ENCODE measurements at places on chromosomes 12 and 14.

DNA sequence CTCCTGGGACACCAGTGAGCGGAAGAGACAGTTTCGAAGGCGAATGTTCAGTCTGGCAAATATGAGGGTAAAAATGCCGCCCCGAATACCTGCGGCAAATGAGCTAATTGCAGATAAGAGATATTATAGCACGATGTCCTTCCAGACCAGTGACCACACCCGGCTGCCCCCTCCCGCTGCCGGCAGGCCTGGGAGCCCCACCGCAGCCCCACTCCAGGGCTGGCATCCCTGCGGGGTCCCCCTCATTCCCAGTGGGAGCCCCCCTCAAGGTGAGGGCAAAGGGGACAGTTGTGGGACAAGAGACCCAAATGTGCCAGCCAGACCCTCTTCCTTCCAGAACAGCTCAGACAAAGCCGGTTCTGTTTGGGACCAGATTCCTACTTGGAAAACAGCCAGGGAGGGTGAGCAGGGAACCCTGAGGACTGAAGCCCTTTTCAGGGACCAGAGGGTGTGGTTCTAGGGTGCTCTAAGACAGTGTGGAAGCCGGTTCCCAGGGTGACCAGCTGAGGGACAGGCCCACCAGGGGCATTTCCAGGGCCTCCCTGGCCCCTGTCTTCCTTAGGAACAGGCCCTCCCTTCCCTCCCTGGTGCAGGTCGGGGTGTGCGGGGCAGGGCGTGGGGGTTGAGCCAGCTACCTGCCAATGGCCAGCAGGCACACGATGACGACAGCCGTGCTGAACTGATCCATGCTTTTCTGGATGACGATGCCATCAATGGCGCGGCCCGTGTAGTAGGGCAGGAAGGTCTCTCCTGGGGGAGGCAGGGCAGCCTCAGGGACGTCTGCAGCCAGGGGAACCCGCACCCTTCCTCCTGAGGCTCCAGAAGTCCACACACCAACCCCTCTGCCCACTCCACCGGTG, 16.2 kb downstream of the ABCB9 start:
- no peak for DNase-seq

- DNase-seq, result peak; percentile 23
Measured at GRCh38 chr12:124771462-124772288, 92.0 kb downstream of the SCARB1 start.

- no peak for DNase-seq
Measured at GRCh38 chr14:67580336-67581171, 19.5 kb downstream of the PIGH start.

DNA sequence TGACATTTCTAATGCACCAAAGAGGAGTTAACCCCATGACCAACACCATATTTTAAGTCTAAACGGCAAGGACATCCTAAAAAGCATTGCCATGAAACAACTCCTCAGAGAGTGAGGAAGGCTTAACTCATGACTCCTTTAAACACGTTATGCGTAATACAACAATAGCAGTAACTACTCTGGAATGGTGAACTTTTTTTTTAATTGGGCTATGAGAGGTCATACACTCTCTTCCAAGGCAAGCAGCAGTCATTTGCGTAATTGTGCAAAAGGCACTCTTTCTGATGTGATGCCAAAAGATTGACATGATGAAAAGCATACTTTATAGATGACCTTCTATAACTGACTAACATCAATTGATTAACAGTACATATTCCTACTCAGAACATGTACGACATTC, 39.4 kb downstream of the RHOJ start:
- no peak for DNase-seq

DNA sequence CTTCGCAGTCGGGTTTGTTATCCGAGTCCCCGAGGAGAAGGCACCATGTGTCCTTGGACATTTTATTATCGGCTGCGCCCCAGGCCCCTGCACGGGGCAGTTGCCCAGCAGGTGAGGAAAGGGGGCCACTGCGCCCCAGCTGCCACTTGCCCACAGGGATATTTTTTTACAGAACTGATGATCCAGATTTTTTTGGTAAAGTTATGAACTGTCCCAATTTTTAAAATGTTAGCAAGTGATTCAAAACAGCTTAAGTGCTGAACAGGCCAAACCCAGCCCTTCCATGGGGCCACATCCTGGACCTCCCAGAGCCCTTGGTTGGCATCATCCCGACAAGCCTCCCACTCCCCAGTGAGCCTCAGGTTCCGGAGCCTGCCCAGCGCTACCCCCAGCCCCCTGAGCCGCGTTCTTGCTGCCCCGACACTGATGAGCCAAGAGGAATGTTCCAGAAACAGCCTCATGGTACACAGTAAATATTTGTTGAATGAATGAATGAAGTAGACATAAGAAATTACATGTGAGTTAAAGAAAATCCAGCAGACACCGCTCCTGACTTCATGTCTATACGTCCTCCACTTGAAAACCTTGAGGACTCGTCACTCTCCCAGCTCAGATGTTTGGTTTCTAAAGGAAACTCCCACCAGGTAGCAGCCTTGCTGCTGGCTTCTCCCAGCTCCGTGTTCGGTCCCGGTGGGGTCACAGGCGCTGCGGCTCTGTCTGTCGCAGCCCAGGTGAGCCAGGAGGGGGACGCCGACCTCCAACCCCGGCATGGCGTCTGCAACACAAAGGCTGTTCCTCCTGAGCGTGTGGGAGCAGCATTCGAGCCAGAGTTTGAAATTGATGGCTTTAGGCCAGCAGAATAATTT, 88.5 kb downstream of the ADGRD1 start:
- DNase-seq, result no peak

GRCh38 chr14:33556382-33557121, 394.3 kb downstream of the EGLN3 start:
- no peak for DNase-seq

- no peak for DNase-seq
Measured at GRCh38 chr12:131061041-131061806, 107.5 kb downstream of the ADGRD1 start.

GRCh38 chr14:32813401-32813800, 125.3 kb upstream of the NPAS3 start:
- no peak for DNase-seq

DNA sequence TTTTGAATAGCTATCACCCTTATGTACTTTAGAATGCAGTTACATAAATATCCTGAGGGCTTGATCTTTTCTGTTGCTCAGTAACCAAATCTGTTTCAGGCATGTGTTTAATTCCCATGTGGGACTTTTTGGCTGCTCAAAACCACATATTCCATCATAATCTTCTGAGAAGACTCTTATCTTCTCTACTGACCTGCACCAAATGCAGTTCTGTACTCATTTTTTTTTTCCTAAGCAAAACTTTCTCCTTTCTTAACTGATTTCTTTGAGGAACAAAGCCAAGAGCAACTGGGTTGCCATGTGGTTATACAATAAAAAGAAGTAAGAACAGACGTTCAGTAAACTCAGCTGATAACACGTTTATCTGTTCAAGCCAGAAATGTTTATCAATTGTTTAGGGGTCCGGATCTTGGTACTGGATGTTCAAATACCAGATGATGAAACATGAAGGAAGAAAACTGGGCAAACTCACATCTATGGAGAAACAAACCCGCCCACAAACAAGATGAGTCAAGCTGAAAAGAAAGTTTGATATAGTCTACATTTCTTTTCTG, 50.1 kb downstream of the TMEM132C start:
- no peak for DNase-seq

GRCh38 chr12:115988212-115988611, 289.3 kb downstream of the MED13L start:
- no peak for DNase-seq

DNA sequence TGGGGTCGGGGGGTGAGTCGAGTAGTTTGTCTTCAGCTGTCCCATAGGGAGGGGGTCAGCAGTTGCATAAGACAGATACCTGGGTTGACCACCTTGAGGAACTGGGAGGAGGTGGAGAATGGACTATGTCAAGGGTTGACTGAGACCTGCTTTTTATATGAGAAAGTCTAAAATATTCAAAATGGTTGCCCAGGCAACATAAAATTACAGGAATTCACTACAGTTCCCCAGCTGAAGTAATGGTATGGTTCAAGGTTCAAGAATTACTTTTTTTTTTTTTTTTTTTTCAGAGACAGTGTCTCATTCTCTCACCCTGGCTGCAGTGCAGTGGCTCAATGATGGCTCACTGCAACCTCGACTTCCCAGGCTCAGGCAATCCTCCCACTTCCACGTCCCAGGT, 5.1 kb upstream of the TCHP start:
- no peak for DNase-seq

DNA sequence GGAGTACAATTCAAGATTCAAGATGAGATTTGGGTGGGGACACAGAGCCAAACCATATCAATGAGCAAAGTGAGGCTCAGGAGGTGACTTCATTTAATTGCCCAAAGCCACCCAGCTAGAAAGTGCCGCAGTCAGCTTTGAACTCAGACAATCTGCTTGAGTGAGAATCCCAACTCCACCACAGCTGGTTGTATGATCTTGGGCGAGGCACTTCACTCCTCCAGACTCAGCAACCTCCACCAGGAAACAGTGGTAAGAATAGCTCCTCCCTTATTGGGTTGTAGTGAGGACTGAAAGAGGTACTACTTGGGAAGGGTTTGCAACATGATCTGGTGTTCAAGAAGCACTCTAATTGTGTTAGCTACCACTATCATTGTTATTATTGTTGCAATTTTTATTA, 129.2 kb upstream of the RFLNA start:
- no peak for DNase-seq

DNA sequence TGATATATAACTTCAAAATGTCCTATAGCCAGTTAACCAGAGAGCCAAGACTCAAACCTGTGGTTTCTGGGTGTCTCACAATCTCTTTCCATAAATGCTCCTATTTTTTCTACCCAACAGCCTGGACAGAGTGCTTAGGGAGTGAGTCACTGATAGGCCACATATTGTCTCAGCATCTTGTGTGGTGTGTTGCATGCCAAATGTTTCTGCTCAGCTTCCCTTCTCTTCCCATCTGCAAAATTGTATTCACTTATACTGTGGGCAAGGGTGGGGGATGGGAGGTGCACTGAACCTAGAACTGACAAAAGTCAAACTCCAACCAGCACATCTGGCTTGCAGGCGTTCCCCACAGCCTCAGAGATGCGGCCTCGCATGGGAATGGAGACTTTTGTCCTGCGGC, 123.3 kb downstream of the KCNA5 start:
- DNase-seq, result peak; percentile 45

- no peak for DNase-seq
Measured at GRCh38 chr12:27960821-27961220, 11.7 kb downstream of the PTHLH start.

DNA sequence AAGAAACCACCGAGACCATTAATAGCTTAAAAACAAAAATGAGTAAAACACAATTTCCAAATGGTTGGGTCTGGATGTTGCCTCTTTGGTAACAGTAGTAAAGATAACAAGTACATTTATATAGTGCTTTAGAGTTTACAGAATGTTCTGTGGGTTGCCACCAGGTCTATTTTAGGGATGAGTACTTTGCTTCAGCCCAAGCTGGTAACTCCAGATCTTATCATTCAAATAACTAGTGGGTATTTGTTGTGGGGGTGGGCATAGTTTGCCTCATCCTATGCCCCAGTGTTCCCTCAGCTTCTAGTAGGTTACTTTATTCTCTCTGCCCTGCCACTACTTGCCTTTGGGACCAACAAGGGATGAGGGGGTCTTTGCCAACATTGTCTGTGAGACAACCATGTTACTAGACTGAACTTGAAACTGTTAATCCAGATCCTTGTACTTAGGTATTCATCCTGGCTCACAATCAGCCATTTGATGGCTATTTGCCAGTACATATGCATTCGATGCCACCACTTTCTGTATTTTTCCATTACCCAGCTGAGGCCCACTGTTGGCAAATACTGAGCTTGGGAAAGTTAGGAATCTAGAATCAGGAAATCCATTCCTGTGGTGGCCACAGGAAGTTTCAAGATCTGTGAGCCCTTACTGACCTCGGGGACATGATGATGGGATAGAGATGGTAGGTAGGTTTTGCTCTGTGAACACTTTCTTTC, 17.6 kb upstream of the AKAP6 start:
- no peak for DNase-seq

- no peak for DNase-seq
Measured at GRCh38 chr14:33150666-33151428, 212.2 kb downstream of the NPAS3 start.

- no peak for DNase-seq
Measured at GRCh38 chr12:29882846-29883245, 99.1 kb upstream of the TMTC1 start.

DNA sequence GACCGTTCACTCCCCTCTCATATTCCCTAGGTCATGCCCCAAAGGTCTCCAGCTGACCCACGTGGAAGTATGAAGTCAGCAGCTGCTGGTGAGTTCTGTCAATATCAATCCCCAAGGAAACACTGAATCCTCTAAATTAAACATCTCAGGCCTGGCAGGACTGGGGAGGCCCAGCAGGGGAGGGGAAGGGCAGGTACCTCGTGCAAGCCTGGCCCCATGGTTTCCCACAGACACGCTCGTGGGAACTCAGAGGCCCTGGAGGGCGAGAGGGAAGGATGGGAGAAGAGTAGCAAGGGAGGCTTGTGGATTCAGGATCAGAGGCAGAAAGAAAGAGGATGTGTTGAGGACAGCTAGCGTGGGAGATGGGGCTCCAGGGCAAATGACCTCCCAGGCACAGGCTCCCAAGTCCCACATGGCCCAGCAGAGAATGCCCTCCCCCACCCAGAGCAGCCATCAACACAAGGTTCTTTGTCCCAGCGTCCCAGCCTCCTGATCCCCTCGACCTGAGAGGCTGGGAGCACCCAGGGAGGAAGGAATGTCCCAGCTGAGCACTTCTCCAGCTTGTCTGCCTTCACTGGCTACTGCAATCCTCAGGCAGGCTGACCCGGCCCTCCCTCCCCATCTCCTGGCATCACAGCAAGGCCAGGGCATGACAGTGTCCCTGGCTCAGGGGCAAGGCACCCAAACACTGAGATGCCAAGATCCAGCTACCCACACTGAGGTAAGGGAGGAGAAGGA, 20.1 kb upstream of the RPLP0 start:
- no peak for DNase-seq

- DNase-seq, result no peak
Measured at GRCh38 chr14:102917469-102918211, 4.8 kb upstream of the AMN start.

- no peak for DNase-seq
Measured at GRCh38 chr14:100818221-100818699, 7.7 kb upstream of the MEG3 start.

DNA sequence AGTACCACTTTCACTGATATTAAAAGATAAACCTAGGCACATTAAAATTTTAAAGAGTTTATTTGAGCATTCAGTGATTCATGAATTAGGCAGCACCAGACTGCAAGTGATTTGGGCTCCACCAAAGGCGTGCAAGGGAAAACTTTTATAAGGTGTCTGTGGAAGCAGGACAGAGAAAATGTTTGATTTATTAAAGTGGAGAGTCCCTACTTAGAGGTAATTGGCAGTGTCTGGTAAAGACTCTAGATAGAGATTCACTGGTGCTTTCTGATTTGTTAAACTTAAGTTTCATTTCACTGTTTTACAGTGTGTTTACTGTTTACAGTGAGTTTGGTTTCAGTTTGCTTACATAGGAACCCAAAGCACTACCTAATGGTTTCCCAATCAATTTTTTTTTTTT, 72.8 kb downstream of the ANKS1B start:
- DNase-seq, result no peak

DNA sequence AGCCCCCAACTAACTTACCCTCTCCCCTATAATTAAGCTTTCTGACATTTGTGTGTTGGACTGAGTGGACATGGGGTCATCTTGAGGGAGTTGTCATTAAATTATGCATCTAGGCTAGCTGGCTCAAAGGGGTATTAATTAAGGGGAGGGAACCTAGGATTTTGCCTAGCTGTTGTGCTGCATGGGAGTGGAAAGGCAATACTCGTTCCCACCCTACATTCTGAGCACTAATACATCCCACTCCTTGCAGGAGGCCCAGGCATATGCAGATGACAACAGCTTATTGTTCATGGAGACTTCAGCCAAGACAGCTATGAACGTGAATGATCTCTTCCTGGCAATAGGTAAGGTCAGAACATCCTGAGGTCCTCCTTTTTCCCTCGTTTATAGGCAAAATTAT, 6.0 kb upstream of the SUOX start:
- DNase-seq, result no peak

Measured in cerebellar nuclear complex (tissue), 1 donor.